ENCODE measurements at places on chromosomes 1 and 21.

GRCh38 chr1:12772520-12772919 lies 1.0 kb upstream of the PRAMEF12 start:
- no peak for DNase-seq

- DNase-seq: no peak
Observed at GRCh38 chr1:180849031-180849775, 63.5 kb upstream of the KIAA1614 start.

- DNase-seq: no peak
Observed at GRCh38 chr1:74050386-74050785, 147.6 kb downstream of the LRRIQ3 start.

DNA sequence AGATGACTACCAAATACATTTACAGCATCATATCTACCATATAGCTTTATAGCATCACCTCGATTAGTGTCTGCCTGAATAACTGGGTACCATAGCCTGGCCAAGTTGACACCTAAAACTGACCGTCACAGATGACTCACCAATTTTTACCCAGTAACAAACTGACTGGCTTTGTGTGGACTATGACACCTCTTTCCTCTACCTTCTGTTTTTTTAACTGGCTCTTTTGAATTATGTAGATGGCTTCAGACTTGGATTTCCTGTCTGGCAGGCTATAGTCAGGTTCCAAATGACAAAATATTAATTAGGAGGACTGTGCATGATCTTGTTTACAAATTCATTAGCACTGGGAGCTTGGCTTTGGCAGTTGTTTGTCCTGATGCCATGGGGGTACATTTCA lies 360.3 kb downstream of the TGFB2 start:
- no peak for DNase-seq

- no peak for DNase-seq
Observed at GRCh38 chr1:40389871-40390560, 16.5 kb downstream of the SMAP2 start.

GRCh38 chr1:226762988-226763904 lies 24.2 kb upstream of the ITPKB start:
- no peak for DNase-seq

DNA sequence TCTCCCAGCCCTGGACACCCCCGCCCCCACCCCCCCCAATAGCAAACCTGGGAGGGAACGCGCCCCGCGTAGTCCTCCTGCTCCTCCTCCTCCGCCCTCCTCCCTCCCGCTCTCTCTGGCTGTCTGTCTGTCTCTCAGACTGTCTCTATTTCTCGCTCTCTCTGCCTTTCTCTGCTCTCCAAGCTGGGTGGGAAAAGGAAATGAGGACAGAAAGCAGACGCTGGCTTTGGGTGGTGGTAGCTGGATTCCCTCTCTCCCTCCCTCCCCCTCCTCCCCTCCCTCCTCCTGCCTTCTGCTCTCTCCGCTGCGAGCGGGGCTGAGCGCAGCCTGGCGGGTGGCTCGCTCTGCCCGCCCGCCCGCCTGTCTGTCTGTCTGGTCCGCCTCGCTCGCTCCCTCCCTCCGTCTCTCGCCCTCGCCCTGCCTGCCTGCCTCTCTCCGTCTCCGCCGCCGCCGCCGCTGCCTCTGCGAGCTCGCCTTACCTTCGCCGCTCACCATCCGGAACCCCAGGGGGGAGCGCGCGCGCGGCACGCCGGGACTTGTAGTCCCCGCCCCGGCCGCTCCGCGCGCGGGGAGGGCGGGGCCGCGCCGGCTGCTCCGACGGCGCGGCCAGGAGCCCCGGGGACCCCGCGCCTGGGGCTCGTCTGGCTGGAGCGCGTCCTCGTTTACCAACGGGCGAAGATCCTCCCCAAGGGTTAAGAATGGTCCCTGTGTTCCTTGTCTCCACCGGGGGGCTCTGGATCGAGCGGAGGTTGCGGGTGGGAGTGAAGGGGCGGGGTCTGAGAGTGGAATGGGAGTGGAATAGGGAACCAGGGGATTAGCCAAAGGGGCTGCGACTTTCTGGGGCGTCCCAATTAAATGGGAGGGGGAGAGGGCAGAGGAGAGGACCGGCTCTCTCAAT lies at the start of gene AHDC1:
TSS of gene AHDC1 (minus strand) at position 464 of the 898 bp plus-strand sequence. CDS start 52,029 bp downstream, outside the sequence.
- DNase-seq: peak; percentile 94

- no peak for DNase-seq
Observed at GRCh38 chr1:91731815-91732214, 154.1 kb downstream of the TGFBR3 start.

DNA sequence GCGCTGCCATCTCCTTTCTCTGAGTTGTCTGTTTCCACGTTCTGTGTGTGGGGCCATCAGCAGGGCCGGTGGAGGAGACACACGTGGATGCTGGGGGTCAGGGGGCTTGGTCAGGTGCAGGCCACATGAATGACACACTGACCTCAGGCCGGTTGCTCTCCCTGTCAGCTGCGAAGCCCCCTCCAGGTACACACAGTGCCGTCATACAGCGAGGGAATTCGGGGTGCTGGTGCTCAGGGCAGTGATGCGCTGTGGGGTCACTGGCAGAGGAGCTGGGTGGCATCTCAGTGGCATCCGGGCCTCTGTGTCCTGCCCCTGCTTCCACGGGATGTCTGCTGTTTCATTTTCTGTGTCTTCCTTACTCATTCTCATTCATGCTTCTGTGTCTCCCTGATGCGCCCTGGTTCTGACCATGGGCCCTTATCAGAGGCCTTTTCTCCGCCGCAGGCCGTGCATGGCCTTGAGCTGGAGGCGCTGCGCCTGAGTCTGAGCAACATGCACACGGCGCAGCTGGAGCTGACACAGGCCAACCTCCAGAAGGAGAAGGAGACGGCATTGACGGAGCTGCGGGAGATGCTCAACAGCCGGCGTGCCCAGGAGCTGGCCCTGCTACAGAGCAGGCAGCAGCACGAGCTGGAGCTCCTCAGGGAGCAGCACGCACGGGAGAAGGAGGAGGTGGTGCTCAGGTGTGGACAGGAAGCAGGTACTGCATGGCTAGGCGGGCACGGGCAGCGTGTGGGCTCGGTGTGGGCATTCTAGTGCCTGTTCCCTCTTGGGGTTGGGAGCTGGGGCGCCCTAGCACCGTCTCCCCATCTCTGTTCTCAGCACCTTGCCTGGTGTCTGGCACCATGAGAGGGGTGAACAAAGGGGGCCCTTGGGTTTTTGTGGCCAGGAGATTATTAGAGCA lies 22.6 kb downstream of the PCNT start:
- no peak for DNase-seq

- no peak for DNase-seq
Observed at GRCh38 chr1:39852876-39853275, 30.4 kb downstream of the TRIT1 start.

DNA sequence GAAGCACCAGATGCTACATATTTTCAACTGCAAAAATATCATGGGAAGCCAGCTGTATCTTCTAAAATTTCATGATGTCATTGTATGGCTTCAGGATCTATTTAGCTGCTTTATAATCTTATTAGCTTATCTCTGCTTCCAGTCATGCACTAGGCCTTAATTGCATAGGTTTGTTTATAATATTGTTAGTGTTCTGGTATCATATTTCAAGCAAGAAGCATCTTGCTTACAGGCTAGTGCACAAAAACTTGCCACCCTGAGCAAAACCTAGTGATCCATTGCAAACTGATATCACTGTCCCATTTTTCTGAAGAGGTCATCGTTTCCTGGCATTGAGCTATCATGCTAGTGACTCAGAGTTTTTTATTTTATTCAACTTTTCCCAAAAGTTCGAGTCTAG lies 15.7 kb upstream of the NRIP1 start:
- no peak for DNase-seq

GRCh38 chr1:198253668-198254067 lies 96.9 kb downstream of the NEK7 start:
- DNase-seq: no peak

DNA sequence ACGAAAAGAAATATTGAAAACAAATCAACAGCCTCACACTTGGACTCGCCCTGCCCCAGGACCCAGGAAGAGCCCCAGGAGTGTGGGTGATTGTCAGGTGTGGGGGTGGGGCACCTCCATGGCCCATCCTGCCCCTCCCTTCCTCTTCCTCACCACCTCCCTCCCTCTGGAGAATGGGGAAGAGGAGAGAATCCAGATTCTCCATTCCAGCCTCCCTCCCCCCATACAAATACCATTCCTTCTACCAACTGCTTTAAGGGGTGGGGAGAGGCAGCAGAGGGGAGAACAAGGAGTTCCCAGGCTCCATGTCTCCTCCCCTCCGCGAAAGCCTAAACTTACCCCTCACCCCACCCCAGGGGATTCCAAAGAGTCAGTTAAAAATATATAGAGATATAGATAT lies 36.7 kb downstream of the MEF2D start:
- DNase-seq: no peak

GRCh38 chr1:2541619-2542245 lies 11.7 kb upstream of the HES5 start:
- no peak for DNase-seq

DNA sequence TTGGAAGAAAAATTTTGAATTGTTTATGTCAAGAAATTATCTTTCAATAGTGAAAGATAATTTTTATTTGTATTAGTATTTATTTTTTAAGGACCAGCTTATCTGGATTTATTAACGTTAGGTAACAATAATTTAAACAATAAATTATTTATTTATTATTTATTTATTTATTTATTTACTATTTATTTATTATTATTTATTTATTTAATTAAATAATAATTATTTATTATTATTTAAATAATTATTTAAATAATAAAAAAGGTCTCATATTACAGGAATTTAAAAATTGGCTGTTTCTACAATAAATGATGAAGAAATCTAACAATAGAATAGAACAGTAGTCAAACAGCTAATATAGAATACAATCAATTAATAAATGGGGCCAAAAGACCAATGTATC lies 618.7 kb upstream of the BRINP3 start:
- no peak for DNase-seq

- DNase-seq: no peak
Observed at GRCh38 chr21:33651965-33652680, 9.8 kb downstream of the ITSN1 start.

DNA sequence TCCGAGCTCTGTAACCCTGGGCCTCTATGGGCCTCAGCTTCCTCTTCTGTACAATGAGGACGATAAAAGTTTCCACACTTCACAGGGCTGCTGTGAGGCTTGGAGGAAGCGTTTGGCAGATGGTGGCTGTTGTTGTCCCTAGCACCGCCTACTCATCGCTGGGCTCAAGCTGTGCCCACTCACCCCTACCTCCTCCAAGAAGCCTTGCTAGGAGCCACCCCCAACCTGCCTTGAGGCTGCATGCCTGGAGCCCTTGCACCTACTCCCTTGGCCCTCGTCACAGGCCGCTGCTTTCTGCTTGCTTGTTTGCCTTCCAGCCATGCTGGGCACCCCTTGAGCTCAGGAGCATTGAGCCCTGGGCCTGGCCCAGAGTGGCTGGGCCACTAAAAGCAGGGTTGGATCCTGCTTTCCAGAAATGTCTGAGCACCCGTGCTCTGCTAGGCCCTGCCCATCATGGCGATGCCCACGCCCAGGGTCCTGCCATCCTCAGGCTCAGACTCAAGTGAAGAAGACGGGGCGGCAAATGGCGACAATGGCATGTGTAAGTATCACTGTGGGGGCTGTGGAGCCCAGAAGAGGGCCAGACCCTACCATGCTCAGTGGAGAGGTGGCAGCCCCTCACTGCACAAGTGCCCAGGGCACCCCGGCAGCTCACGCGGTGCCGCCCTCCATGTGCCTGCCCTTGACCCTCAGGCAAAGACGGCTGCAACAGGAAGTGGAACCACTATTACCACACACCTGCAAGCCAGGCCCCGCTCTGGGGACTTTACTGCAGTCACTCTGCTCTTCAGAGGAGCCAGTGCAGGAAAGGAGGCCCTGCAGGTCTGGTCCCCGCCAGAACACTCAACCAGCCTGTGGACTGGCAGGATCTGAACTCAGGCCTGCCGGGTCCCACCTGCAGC lies 9.5 kb downstream of the SH3BGRL3 start:
- DNase-seq: peak; percentile 79

DNA sequence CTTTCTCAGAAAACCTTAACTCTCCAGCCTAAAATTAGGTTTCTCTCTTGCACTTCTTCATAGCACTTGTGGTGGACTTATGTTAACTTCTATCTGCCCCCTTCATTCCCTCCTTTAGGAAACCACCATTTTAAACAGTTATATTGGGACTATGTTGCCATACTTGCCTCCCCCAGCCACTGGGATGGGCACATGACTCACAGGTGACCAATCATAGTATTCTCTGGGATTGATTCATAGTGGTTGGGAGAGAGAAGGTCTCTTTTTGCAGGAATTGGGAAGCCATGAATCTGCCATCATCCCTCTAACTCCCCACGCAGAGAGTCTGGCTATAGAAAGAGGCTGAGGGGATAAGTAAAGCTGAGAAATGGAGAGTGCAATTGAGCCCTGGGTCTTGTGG lies 50.4 kb upstream of the NRDC start:
- DNase-seq: no peak

DNA sequence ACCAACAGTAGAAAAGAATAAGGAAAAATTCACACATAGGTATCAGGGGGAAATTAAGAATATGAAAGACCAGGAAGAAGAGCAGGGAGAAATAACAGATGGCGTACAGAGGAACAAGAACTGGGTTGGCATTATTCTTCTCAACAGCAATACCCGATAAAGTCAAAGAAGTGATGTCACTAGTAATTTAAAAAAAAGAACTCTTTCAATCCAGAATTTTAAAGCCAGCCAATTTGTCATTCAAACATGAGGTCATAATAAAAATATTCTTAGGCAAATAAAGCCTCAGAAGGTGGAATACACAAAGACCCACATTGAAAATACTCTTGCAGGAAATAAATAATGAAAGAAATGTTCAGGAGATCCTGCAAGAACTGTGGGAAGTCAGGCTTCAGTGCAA lies 8.8 kb downstream of the NCMAP start:
- DNase-seq: no peak

DNA sequence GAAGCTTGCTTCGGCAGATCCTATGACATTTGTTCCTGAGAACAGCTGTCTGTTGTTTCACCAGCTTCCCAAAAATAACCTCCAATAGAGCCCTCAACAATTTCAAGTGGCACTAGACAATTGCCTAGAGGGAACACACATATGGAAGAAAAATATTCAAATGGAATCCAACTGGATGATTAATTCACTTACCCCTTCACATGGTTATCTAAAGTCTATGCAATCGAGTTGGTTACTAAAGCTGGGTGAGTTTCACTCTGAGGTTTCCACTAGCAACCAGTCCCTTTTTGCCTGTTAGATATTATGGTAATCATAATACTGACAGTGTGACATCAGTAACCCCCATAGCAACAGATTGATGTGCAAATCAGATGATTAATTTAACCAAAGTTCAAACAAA lies at the start of gene LEMD1:
TSS of gene LEMD1 (minus strand) at position 259 of the 400 bp plus-strand sequence. CDS start 1,520 bp downstream, outside the sequence.
- no peak for DNase-seq

DNA sequence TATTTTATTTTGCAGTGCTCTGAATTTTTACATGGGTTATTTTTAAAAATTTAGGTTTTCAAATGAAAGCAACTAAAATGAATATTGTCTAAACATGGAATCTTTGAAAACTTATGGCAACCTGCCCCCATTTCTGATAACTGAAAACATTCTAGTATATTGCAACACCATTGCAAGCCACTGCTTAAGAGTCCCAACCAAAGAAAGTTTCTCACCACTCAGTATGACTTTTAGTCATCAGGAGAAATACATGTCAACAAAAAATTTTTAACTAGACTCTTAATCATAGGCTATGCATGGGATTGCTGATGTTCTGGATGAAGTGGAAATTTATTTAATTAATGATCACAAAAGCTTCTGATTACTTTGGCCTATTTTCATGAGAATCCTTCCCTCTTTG lies 112.1 kb downstream of the TNFSF18 start:
- DNase-seq: no peak
